CD4-positive, alpha-beta T cell treated with Interleukin-1 beta for 1 hour (primary cell): ENCODE measurements at places on chromosomes 7 and 10.
A peak's percentile ranks its signal among the peaks of the same experiment; 100 is the strongest.

- no peak for DNase-seq
Observed at GRCh38 chr10:74944205-74944604, 117.8 kb downstream of the KAT6B start.

DNA sequence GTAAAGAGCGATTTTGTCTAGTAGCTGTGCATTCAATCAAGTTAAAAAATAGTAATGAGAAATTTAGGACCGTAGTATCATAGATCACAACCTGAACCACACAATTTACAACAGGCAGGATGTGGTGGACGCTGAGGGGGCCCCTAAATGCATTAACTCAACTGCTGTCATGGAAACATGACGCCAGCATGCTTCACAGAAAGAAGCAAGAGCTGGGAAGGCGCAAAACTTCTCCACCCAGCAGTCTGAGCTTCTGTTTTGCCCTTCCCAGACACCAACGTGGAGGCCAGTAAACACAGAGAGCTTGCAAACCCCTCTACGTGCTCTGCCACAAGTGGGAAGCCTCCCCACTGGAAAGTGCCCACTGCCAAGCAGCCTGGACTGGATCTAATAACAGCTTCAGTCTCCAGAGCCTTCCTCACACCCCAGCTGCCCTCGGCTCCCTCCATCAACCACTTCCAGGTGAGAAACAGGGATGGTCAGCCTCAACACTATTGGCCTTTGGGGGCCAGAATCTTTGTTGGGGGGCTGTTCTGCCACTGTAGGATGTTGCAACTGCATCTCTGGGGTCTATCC is 151.8 kb downstream of the SFMBT2 start:
- DNase-seq = peak; percentile 56

DNA sequence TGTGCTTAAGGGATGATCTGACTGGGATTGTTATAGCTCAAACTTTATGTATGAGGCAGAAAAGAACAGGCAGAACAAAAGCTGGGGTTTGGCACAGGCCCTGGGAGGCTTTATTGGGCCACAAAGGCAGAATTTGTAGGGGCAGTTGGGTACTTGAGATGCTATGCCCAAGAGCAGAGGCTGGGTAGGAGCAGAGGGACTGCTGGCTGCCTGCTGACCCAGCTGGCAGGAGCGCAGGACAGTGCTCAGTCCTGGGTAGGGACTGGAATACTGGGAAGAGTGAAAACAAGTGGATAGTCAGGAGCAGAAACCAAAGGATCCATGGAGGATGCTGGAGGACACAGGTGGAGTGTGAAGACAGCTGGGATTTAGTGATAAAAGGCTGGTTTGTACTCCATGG is 75.7 kb downstream of the CCDC3 start:
- DNase-seq = no peak

DNA sequence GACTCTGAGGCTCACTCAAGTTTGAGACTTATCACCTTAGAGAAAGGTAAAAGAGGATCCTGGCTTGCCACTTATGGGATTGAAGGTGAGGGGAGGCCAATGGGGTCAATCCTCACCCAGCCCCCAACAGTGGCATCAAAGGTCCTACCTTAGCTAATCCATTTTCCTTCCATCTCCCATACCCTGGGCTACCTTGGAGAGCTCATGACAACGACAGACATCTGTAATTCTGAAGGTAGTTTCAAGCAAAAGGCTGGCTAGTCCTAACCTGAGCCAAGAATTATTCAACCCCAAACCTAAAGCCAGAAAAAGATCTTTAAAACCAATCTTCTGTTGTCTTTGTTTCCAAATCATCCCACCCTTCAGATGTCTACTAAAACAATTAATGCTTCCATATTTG is 179.2 kb upstream of the GHITM start:
- DNase-seq = no peak

GRCh38 chr10:21217107-21217506 is 308.4 kb downstream of the SKIDA1 start:
- no peak for DNase-seq

DNA sequence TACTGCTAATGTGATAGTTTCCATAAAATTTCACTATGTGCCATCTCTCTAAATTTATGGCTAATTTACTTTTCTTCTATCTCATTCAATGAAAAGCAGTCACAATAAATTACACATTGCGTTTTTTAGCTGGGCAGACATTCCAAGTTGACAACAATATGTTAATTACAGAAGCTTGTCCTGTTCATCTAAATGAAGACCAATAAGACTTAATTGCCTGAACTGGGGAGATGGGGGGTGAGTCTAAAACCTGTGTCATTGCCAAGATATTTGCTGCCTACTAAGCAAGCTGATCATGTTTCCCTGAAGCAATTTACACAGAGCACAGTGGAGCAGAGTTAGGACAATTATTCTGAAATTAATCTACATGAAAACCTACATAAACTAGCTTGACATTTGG is 89.3 kb upstream of the ADRB1 start:
- no peak for DNase-seq

GRCh38 chr10:79137826-79138225 is 69.1 kb downstream of the ZMIZ1 start:
- peak; percentile 43 for DNase-seq

DNA sequence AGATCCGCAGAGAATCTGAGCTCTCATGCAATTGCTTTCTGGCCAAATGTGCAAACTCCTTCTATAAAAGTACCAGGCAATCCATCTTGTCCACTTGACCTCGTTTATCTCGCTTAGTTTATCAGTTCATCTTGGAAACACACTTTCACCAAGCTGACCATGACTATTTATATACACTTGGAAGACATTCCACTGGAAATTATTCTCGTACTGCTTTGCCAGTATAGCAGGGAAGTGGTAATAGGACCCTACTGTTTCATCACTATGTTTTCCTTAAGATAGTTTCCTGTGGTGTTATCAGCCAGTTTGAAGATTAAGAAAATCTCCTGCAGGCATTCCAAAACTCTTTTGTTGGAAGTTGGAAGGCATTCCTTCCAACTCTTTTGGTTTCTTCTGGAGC is 115.3 kb upstream of the FAM171A1 start:
- DNase-seq = no peak

GRCh38 chr10:52394246-52394645 is 80.2 kb downstream of the DKK1 start:
- no peak for DNase-seq

DNA sequence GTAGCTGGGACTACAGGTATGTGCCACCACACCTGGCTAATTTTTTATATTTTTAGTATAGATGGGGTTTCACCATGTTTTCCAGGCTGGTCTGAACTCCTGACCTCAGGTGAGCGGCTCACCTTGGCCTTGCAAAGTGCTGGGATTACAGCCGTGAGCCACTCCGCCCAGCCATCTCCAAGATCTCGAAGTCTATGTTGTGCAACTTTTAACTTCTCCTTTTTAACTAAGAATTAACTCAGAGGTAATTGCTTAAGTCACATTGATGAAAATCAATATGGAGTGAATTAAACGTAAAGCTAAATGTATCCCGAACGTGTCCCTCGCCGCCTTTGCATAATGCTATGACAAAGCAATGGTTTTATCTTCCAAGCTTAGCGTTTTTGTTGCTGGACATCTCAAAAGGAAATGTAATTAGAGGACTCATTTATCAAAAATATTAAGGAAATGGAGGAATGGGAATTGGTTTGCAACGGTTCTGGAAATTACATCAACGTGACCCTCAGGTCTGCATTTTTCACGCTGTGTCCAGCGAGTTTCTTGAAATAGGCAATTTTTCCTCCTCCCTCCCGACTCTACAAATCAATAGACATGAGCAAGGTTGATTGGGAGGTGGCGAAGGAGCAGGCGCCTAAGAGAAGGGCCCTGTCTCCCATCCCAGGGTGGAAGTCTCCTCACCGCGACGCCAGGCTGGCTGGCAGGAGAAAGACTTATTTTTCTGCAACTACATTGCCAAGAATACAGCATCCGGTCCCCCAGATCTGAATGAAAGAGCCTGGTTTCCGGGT is 89.8 kb downstream of the TMEM130 start:
- no peak for DNase-seq

DNA sequence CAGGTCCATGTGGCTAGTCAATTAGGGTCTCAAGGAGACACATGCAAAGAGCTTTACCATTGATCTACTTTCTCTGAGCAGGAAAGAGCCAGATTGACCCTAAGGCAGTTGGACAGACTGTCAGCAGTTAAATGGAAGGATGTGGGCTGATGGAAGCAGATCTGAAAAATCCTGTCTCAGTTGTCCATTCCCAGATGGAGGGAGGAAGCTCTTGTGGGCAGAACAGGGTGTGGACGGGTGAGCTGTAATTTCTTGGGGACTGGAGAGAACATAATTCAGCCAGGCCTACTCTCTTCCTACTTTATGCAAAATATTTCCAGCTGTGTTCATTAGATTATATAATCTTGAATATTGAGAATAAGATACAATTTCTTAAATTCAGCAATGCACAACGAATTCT is 163.6 kb downstream of the GNAT3 start:
- DNase-seq = no peak

- DNase-seq = no peak
Observed at GRCh38 chr10:44243851-44244510, 140.9 kb downstream of the CXCL12 start.

- no peak for DNase-seq
Observed at GRCh38 chr10:30166929-30167328, 107.5 kb upstream of the JCAD start.

- no peak for DNase-seq
Observed at GRCh38 chr7:135553346-135553745, 4.4 kb upstream of the NUP205 start.

DNA sequence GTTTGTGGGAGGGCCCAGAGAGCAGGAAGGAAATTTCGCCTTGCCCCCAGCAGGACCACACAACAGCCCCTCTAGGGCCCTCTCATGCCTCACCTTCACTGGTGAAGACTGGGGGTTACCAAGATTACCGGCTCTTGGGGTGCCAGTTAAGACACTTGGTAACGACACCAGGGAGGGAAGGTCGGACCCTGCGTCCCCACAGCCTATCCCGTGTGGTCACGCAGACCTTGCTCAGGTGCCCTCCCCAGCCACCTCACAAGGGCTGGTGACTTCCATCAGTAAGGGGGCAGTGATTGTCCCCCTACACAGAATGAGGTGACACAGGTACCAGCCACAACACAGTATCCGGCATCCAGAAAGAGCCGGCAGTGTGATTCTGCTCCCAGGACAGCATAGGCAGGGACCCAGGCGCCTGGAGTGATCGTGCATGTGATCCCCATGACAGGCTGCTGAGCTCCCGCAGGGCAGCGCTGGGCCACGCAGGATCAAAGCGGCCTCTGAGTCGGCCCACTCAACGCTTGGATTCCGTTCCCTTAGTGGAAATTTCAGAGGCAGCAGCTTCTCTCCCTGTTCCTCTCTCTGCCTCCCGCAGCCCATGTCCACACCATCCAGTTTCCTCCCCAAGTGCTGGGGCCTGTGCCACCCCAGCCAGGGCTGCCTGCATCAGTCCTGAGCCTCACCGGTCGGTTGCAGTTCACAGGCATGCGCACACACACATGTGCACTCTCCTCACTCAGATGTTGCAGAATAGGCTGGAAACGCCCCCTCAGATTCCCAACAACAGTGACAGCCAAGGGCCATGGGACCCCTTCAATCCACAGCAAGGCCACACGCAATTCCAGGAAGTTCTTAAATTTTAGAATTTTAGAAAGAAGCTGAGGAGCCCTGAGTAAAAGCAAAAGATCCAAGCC is 35.8 kb downstream of the CAMK2B start:
- no peak for DNase-seq

DNA sequence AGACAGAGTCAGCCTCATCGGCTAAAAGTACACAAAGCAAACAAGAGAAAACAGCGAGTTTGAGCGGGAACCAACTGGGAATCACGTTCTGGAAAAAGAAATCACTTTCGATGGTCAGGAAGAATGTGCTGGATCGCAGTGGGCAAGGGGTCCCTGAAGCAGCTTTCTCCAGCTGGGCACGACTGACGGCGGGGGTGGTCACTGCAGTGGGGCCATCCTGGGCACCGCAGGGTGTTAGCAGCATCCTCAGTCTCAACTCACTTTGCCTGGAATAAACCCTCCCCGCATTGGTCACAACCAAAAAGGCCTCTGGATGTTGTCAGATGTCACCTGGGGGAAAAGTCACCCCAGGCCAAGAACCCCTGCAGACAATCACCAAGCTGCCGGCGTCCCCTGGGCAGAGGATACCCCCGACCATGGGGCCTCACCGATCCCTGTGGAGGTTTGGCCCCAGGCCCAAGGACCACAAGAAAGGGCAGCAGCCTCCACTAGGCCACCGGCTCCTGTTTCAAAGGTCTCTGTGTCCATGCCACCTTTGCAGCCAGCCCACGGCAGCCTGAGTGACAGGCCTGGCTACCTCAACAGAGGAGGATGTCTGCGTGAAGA is 42.9 kb downstream of the EBF3 start:
- no peak for DNase-seq

DNA sequence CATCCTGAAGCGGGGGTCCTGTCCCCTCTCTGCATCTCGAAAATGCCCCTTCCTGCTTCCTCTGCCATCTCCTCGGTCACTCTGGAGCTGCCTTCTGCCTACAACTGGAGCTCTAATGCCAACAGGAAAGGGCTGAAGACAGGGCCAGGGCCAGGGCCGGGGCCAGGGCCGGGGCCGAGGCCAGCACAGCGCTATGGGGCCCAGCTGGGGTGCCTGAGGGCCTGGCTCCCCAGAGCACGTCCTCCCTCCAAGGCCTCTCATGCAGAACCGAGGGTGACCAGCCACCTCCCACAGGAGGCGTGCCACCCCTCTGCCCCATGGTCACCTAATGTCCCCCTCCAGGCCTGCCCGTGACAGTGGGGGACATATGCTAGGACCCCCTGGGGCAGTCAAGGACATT is 155.7 kb downstream of the PRKAG2 start:
- no peak for DNase-seq

GRCh38 chr7:2825559-2826227 is 18.4 kb downstream of the GNA12 start:
- no peak for DNase-seq

- DNase-seq = no peak
Observed at GRCh38 chr7:94698275-94698674, 42.3 kb upstream of the SGCE start.

- no peak for DNase-seq
Observed at GRCh38 chr10:77351386-77351785, 286.2 kb downstream of the KCNMA1 start.

DNA sequence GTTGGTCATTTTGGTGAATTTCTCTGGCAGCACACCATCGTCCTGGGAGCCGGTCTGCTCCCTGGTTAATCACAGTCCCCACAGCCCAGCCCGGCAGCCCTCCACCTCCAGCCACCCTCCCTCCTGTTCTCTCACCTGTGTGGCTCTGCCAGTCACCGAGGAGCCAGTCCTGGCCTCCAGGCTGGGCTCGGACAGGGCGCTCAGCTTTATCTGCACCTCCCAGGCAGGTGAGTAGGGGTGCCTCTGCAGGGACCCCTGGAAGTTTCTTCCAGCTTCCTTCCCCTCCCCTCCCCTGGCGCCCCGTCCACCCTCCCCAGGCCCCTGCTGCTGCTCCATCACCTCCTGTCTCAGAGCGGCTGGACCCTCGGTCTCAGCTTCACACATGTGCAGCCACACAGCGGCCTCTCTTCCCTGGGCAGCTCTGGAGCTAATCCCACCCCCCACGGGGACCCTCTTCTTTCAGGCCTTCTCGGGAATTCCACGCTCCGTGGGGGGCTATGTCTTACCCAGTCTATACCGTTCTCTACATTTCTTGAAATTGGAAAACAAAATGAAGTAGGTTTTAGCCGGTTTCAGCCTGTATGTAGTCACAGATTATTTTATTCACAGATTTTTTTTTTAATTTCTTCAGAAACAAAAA is 213.9 kb upstream of the PPP2R2D start:
- no peak for DNase-seq

GRCh38 chr7:131648491-131648890 is 92.1 kb upstream of the PODXL start:
- DNase-seq = no peak
